Chondrocyte (in vitro differentiated cells): ENCODE measurements at places on chromosomes 5 and 9.

- DNase-seq: no peak
These were observed 41.4 kb downstream of the DAB2IP start for GRCh38 chr9:121692606-121693387.

DNA sequence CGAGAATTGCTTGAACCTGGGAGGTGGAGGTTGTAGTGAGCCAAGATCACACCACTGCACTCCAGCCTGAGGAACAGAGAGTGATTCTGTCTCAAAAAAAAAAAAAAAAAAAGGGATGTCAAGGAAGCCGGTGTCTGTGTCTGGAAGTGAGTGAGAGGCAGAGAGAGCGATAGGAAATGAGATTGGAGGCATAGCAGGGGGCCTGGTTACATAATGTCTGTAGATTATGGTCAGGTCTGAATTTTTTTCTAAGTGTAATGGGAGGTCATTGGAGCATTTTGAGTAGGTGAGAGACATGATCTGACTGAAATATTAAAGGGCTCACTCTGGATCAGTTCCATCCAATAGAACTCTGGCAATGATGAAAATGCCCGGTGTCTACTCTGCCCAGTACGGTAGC, 40.4 kb upstream of the CTNNA1 start:
- no peak for DNase-seq

DNA sequence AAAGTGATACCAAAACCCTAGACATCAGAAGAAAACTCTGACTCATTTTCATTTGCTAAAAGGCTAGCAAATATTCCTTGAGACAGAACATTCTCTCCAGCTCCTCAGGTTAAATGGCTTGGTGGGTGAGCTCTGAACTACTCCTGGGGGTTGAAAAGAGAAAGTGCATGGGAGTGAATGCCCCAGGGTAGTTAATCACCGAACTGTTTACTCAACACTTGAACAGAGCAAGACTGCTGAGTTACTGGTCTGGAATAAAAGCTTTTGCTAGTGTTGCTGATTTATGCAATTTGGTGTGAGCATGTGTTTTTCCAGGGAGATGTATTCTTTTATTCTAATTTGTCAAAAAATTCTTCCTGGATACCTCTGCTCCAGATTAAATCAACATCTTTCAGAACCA, 88.3 kb upstream of the PRDM9 start:
- no peak for DNase-seq

- no peak for DNase-seq
These were observed 45.3 kb upstream of the FOXE1 start for GRCh38 chr9:97807681-97808080.

DNA sequence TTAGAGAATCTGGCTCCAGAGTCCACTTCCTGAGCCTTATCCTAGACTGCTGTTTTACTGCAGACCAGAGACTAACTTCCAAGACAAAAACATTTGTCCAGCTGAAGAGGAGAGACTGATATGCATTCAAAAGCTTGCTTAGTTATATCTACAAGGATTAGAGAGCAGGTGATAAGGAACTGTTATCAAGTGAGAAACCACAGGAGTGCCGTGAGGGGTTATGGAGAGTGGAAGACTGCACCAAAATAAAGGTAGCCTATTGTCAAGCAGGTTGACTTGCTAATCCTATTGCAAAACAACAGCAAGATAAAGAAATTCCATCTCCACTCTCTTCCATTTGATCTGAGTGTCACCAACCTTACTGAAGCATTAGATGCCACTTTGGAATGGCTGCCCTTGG, 139.1 kb downstream of the SCAMP1 start:
- DNase-seq: no peak

GRCh38 chr9:115162946-115163345, 45.0 kb upstream of the TNC start:
- DNase-seq: no peak

- no peak for DNase-seq
These were observed at the start of gene GAPT for GRCh38 chr5:58491216-58491892. TSS of gene GAPT (plus strand) at chr5:58491435. CDS start at chr5:58494537, 3,102 bp downstream.

DNA sequence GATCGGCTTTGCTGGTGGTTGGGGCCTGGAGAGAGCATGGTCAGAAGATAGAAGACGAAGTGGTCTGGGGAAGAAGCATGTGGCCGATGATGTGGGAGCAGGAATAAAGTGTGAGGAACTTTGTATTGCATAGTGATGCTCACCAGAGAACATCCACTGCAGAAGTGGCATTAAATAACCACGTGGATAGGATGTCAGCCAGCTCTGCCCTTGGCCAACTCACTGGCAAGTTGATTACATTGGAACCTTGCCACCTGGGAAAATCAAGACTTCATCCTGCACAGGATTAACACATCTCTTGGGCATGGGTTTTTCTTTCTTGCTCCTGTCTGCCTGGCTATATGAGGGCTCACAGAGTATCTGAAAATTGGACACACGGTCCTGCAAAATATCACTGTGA, 217.4 kb downstream of the DMRT2 start:
- DNase-seq: no peak

GRCh38 chr5:74916831-74917710, 50.9 kb upstream of the FAM169A start:
- no peak for DNase-seq
